Cardiac muscle cell (in vitro differentiated cells and primary cell): ENCODE measurements at places on chromosomes 4 and X.

DNA sequence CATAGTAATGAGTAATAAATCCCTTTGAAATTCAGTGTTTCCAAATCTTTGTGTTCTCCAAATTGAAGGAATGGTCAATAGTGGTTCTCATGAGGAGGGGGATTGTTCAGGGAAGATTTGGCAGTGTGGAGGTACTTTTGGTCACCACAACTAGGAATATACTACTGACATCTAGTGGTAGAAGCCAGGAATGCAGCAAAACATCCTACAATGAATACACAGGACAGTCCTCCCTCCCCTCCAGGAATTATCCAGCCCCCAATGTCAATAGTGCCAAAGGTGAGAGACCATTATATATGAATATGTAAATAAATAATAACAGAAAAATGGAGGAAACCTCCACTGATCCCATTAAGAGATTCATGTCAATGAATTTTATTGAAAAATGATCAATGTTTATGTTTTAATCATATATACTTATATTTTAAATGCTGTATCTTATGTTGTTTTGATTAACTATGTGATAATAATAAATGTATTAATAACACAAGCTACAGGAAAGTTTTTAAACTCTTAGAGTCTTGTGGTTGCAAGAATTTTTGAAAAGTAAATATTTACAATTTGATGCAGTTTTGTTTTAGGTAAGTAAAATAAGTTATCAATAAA, 14.4 kb upstream of the FAM9A start:
- peak; percentile 54 for DNase-seq

DNA sequence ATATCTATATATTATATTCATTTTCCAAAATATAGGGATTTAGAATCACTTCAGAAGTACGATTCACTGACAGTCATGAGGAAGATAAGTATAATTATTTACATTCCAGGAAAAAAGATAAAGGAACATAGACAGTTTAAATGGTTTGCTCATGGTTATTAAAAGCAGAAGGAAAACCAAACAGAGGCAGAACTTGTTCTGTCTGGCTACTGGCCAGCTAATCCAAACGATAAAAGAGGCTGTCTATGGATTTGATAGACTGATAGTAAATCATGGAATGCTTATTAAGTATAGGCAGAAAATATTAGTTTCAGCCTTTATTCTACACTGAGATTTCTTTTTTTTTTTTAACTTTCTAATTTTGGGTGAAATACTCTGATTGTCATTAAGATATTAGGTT, 50.2 kb downstream of the RPGR start:
- DNase-seq: no peak

DNA sequence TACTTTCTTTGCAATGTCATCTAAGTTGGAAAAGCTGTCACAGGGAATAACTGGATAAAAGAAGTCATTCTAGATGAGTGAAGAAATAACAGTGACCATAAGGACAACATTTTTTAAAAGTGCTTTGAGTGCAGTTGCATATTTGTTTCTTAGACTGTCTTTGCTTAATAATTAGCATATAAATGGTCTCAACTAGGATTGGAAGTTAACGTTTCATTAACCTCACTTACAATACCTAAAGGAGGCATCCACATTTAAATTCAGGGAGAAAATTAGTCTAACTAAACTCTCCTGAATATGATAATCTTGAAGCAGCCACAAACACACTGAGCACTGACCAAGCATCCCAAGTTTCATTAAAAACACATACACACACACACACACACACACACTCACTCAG, 780.7 kb downstream of the PCDH18 start:
- no peak for DNase-seq

DNA sequence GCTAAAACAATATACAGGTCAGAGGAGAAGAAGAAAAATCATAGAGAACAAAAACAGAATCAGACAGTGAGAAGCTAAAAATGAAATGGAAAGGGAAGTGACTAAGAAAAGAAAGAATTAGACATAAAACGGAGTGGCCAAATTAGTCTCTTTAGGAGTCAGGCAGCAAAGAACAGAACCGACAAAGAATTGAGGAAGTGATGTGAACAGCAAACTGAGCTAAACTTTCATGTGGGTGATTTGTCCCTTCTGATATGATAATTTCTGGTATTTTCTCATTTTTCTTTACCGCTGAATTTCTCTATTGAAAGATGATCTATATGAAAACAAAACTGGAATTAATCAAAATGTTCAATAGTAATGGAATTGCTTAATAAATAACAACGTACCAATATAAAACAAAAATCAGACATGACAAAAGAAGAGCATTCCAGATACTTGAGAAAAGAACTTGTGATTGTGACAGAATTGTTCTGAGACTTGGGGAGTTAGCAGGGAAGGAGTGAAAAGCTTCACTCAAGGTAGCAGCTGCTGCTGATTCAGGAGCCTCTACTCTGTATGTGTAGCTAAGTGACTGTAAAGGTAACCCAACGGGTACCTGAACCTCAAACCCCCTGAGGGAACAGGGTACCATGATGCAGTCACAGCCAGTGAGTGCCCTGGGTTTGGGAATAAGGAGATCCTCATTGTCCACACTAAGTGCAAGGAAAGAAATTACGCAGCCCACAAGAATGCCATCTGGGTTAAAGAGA, 8.8 kb downstream of the TAPT1 start:
- no peak for DNase-seq

DNA sequence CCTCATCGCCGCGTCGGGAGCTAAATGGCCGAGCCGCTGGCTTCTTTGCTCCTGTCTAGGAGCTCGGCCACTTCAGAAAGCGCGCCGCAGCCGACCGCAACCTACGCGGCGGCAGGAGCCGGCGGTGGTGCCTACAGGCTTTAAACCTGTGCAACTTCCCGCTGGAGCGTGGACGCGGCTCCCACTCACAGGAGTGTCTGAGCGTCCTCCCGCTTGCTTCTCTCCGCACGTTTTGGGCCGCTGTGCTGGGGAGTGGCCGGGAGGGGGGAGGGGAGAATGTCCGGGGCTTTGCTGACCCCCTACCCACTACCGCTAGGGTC, 1.0 kb downstream of the NHSL2 start:
- no peak for DNase-seq

GRCh38 chr4:88819818-88820697, 122.4 kb upstream of the NAP1L5 start:
- DNase-seq: no peak

- DNase-seq: no peak
These were observed 51.1 kb downstream of the ENOPH1 start for GRCh38 chr4:82481506-82481840.

GRCh38 chr4:182875453-182876405, 41.5 kb downstream of the DCTD start:
- DNase-seq: peak; percentile 20

DNA sequence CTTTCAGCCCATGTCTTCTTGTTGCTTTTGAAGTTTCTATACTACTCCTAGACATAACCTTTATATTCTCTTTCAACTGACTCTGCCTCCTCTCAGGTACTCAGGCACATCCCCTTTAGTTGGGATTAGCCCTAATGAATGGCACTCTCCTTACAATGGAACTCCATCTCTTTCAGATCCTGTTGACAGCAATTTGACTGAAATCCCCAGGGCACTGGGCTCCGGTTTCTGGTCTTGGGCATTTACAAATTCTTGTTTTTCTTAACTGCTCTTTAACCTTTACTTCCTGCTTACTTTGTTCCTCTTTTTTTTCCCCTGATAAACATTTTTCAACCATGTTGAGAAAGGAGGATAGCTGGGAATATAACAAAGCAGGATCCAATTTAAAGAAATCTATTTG, 68.9 kb downstream of the ENOX2 start:
- no peak for DNase-seq

- no peak for DNase-seq
These were observed 23.9 kb downstream of the STIM2 start for GRCh38 chr4:26884486-26884988.

- DNase-seq: no peak
These were observed 74.4 kb upstream of the ATP6AP2 start for GRCh38 chrX:40506201-40506985.

- peak; percentile 6 for DNase-seq
These were observed 50.5 kb upstream of the NDST3 start for GRCh38 chr4:117983541-117984365.

DNA sequence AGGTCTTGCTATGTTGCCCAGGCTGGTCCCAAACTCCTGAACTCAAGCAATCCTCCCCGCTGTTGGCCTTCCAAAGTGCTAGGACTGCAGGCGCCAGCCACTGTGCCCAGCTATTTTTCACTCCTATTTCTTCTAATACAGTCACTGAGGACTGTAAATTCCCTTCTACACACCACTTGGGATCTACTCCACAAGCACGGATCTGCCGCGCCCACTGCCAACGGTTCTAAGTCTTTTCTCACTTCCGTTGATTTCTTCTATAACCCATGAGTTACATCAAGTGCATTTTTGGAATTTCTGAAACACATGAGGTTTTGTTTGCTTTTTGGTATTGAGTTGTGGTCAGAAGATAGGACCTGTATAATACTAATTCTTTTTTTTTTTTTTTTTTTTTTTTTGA, 48.6 kb downstream of the FAM53A start:
- no peak for DNase-seq

GRCh38 chr4:147640331-147640730, 23.1 kb downstream of the TMEM184C start:
- no peak for DNase-seq

DNA sequence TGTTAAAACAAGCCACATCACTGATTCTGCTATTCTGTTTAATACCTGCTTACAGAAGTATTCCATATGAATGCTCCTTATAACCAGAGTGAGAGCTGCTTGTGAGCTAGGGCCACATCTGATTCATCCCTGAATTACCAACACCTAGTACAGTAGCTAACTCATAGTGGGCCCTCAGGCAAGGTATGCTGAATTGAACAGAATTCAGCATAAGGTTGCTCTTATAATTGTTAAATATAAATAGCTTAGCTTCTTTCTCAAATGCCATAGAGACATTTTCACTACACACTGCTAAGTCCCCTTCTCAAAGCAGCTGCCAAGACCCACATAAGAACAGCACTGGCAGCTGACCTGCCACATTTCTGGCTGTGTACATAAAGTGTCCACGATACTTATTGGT, 27.0 kb upstream of the MCF2 start:
- DNase-seq: no peak

DNA sequence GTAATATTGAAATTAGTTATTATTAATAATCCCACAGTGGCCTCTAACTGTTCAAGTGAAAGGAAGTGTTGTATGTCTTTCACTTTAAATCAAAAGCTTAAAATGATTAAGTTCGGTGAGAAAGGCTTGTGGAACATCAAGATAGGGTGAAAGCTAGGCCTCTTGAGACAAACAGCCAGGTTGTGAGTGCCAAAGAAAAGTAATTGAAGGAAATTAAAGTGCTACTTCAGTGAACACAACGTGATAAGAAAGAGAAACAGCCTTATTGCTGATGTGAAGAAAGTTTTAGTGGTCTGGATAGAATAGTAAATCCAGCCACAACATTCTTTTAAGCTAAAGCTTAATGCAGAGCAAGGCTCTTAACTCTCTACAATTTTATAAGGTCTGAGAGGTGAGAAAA, 42.6 kb upstream of the IL13RA2 start:
- DNase-seq: no peak

GRCh38 chr4:35562861-35563260, 681.5 kb downstream of the ARAP2 start:
- DNase-seq: no peak

DNA sequence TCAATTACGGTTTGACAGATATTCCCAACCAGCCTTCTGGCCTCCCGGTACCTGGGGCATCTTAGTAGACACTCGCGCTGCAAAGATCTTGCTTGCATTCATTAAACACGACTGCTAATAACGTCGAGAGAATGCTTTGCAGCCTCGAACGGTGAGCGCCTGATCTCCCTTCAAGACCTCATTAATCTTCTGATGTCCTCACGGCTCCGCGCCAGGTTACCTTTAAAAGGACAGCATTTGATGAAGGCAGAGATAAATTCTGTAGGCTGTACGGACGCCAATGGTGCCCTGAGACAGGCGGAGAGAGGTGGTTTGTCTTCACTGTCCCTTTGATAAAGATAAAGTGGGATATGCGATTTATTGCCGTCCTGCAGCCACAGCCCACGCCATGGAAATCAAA, 64.2 kb downstream of the SHOX start:
- DNase-seq: no peak

DNA sequence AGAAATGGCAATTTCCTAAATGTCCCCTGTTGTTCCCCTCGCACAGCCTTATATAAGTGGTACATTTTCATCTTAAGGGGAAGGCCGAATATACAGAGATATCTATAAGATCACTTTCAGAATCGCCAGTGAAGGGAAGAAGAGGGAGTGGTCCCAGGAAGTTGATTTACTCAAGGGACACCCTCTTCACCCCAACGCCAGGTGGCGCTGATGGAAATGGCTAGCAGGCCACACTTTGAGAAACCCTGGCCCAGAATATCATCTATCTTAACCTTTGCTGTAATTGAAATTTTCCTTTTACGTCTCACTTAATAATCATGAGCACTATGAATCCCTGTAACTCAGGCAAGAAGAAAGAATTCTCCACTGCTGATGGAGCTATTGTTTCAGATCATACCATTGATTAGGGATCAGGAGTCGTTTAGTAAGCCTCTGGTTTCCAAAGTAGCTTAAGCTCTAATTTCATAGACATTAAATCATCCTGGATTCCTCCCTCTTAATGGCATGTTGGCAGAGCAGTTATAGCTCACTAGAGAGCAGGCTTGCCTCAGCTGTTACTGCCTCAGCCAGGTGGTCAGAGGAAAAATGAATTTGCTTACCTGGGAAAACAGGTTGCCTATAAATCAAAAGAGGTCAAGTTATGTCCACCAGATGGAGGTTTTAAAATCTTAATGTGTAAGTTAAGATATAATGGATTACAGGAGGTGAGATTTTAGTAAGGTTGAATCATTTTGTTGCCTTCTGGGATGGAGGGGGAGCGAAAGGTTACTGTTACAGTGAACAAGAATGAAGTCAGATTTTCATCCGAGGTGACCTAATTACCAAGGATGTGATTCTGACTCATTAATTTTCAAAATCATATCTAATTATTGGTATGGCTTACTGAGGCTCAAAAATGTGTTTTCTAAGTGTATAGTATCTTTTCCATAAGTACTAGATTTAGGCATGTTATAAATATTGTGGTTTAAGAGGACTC, 941.2 kb upstream of the TENM3 start:
- peak; percentile 14 for DNase-seq

- peak; percentile 23 for DNase-seq
These were observed 2.9 kb downstream of the KIF4A start for GRCh38 chrX:70292788-70293187.

DNA sequence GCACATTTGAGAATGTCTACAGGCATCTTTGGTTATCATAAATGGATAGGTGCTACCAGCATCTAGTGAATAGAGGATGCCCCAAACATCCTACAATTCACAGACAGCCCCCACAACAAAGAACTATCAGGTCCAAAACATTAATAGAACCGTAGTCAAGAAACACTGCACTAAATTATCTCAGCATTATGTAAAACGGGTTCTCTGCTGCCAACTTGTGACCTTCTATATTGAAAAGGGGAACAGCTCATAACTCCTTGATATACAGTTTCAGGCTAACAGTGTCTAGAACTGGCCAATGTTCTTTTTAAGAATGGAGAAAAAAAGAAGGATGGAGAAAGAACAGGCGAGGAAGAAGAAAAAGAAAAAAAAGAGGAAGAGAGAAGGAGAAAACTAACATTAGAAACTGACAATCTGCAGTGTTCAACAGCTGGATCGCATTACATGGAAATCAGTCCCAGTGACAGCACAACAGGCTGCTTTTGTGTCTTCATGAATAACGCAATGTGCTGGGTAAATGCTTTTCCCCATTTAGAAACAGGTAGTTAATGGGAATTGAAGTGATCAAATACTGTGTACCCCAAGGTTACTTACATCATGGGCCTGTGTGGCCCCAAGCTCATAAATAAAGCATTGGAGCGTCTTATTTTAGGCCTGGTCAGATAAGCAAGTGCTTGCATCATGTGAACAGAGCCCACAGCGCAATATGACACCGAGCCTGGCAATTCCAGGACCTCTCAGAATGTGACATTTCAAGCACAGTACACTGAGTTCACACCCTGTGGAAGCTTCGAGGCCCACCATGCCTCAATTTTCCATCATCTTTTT, 339.5 kb downstream of the DHX15 start:
- DNase-seq: peak; percentile 80
